ENCODE measurements at places on chromosomes 2 and 18.

GRCh38 chr18:52391810-52392559, 52.0 kb downstream of the DCC start:
- no peak for DNase-seq

DNA sequence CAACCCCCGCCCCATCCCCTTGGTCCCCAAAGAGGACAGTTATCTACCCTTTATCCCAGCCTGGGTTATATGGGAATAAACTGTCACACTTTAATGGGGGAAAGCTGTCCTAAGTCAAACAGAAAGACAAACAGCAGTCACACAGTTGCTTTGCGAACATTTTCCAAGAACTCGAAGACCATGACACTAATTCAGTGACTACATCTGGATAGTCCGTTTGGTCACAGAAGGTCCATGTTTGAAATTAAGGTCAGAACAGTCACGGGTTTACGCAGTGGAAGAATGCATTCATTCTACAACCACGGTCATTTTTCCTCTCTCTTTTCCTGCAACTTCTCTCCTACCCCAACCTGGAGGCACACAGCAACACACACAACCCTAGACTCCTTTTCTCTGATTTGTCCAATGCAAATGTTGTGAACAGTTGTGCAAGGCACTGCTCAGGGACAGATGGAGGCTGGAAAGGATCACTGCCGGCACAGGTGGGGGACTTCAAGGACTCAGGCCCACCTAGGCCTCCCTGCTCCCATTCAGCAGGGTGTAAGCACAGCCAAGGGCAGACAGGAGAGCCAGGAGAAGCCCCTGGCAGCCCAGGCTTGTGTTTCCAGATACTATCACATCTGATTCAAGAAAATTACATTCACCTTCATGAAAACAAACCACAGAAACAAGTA, 39.9 kb downstream of the ZNF516 start:
- DNase-seq: no peak

GRCh38 chr2:127426501-127427354, 8.5 kb downstream of the PROC start:
- DNase-seq: no peak

- no peak for DNase-seq
Measured at GRCh38 chr2:54065411-54065810, 50.0 kb upstream of the ACYP2 start.

DNA sequence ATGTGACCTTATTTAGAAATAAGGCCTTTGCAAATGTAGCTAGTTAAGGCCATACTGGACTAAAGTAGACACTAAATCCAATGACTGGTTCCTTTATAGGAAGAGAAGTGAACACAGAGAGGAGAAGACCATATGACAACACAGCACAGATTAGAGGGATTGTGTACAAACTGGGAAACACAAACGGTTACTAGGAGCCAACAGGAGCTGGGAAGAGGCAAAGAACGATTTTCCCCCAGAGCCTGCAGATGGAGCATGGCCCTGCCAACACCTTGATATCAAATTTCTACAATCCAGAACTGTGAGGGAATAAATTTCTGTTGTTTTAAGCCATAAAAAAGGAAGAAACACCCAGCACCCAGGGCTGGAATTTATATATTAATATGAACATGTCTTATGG, 38.7 kb upstream of the COL5A2 start:
- no peak for DNase-seq

- no peak for DNase-seq
Measured at GRCh38 chr2:17188721-17189120, 329.5 kb downstream of the RAD51AP2 start.

- no peak for DNase-seq
Measured at GRCh38 chr2:3470856-3471737, 48.2 kb downstream of the ADI1 start.

DNA sequence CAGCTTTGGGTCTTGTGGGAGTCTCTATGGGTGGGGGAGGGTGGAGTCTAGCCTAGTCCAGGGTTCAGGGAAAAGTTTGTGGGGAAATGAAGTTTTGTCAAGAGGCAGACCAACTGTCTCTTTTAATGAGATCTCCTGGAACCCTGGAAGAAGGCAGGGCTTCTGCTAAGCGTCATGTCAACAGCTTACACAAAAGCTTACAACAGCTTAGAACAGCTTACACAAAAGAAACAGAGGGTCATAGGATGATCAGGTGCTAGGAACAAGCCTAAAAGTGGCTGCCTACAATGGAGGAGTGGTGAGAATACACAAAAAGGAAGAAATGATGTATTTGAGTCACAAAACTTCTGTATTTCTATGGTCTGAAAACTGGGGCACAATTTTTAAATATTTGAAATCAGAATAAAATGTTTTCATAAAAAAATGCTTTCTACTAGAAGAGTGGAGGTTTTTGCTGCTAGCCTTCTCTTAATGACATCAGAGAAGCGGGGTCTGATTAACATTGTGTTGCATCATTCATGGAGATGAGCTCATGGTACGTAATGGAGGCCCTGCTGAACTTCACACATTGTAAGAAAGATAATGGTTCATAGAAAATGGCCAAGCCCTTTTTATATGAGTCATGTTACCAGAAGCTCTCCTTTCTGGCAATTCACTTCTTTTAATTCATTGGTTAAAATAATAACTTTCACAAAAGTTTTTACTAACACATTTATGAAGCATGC, 351.0 kb downstream of the PIK3C3 start:
- DNase-seq: no peak

DNA sequence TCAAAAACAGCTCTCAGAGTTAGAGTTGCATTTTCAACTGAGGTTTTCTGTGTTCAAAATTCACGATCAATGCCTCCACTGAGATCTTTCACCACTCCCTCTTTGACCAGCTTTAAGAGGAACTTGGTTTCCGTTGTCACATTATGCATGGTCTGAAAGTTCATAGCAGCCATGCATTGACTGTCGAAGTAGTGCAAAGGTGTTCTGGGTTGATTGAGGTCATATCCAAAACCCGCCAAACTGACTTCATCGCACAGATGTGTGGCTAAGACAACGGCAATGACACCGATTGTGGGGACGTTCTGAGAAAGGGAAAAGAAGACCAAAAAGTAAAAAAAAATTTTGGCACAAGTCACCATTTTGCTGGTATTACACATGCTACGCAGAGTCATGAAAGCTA, 48.7 kb downstream of the ST3GAL5 start:
- no peak for DNase-seq

- no peak for DNase-seq
Measured at GRCh38 chr18:25077038-25077943, 274.7 kb downstream of the ZNF521 start.

GRCh38 chr18:11268741-11269233, 119.4 kb upstream of the PIEZO2 start:
- DNase-seq: no peak

GRCh38 chr2:42721898-42722297, 42.0 kb downstream of the OXER1 start:
- DNase-seq: no peak

DNA sequence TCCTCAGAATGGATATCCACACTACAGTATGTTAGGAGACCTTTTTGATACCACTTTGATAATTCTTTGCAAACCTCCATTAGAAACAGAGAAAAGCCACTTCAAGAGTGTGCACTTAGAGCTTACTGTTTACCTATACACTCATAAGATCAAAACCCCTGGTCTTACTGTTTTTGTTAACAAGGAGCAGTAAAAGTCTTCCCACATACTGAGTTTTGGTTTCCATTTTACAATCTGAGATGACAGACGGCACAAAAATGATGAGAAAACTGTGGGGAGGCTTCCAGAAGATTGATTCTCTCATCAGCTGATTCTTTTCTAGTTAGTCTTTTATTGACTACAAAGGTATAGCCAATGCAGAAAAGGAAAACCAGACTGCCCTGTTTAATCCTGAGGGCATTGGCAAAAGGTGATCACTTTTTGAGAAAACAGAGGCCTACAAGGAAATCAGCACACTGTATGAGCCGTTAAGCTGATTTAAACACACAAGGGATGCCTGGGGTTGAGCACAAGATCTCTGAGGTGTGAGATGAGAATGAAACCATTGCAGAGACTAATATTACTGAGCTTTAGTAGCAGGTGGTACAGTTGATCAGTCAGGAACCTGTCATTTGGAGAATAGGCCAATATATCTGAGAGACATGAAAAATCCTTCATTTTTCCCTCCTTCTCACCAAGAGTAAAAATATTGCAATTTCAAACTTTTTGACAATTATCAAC, 368.6 kb downstream of the GRB14 start:
- DNase-seq: no peak

Data from stimulated activated CD8-positive, alpha-beta memory T cell treated with anti-CD3 and anti-CD28 coated beads, Interleukin-2, amount 100 ng/mL, for 1 hour (primary cell).